ENCODE measurements at places on chromosomes 2 and 18.

- no peak for DNase-seq
Observed at GRCh38 chr2:136075476-136075875, 42.5 kb downstream of the CXCR4 start.

GRCh38 chr2:603869-604268, 73.3 kb downstream of the TMEM18 start:
- DNase-seq, result no peak

GRCh38 chr2:199446996-199447576, 10.7 kb downstream of the SATB2 start:
- DNase-seq, result no peak

GRCh38 chr18:46040033-46040746, 31.9 kb downstream of the PSTPIP2 start:
- DNase-seq, result no peak

DNA sequence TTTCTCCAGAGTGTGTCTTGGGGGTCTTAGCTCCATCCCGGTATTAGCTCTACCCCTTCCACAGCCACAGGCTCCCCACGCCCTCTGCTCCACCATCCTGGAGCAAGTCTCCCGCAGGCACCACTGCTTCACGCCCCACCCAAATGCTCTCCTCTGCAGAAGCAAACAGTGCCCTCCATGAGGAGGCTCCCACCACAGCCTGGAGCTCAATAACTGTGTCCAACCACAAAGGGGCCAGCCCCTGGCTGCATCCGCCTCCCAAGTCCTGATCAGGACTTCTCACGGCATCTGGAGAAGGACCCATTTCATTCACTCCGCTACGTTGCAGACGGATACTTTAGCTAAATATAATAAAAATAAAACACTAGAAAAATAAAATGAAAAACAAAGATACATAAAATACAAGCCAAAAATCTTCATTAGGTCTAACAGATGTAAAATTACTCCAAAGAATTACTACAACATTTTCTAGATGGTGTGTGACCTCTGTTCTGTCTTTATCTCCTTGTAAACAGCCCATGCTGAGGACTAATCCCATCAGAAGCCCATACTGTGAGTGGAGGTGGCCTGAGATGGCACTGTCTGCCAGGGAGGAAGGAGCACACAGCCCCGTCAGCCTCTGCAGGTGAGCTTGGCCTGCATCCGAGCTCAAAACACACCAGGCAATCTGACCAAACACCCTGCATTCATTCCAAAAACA, 210.8 kb upstream of the RAB6C start:
- DNase-seq, result no peak

- DNase-seq, result no peak
Observed at GRCh38 chr2:198545411-198545810, 741.0 kb downstream of the PLCL1 start.

- no peak for DNase-seq
Observed at GRCh38 chr18:41972067-41972925, 17.3 kb downstream of the PIK3C3 start.

- no peak for DNase-seq
Observed at GRCh38 chr18:27378431-27379095, 193.5 kb upstream of the CHST9 start.

DNA sequence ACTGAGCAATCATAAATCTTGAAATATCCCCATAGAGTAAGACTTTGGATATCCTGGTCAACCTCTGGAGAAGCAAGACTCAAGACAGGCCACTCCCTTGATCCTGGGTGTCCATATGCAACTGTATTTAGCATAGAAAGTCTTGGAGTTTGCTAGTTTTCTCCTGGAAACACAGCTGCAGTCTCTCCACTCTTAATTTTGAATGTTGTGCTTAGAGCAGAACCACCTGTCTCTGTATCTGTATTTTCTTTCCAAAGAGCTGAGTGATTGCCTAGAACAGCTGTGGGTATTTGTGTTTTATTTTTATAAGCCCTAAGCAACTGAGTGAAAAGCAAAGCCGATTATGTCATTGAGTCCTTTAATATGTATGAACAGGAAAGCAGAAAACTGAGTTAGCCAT, 64.1 kb upstream of the ADAM23 start:
- DNase-seq, result no peak

GRCh38 chr18:21254576-21254975, 12.5 kb downstream of the GREB1L start:
- DNase-seq, result no peak

DNA sequence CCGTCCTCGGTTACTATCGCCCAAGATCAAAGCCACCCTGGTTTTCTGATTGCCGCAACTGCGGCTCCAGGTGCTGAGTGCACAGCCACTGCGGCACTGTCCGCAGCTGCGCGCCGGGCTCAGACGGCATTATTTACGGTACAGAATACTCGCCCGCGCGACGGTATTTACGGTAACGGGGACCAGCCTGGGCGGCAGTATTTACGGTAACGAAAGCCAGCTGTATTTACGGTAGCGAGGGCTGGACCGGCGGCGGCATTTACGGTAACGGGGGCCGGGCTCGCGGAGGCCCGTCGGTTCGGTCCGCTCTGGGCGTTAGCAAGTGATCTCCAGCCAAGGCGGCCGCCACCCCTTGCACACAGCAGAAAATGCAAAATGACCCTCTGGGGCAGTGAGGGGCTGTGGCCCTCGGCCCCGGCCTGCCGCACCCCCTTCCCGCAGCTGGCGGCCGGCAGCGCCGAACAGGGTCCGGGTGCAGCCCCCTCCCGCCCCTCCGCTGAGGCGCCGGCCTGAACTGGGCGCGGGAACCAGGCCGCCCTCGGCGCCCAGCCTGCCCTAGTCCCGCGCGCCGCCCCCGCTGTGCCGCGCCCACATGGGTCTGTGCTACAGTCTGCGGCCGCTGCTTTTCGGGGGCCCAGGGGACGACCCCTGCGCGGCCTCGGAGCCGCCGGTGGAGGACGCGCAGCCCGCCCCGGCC, at the start of gene GNAL:
GNAL (plus strand) TSS at position 293 of the 697 bp plus-strand sequence; CDS start at position 593, 300 bp downstream.
- peak; percentile 53 for DNase-seq

DNA sequence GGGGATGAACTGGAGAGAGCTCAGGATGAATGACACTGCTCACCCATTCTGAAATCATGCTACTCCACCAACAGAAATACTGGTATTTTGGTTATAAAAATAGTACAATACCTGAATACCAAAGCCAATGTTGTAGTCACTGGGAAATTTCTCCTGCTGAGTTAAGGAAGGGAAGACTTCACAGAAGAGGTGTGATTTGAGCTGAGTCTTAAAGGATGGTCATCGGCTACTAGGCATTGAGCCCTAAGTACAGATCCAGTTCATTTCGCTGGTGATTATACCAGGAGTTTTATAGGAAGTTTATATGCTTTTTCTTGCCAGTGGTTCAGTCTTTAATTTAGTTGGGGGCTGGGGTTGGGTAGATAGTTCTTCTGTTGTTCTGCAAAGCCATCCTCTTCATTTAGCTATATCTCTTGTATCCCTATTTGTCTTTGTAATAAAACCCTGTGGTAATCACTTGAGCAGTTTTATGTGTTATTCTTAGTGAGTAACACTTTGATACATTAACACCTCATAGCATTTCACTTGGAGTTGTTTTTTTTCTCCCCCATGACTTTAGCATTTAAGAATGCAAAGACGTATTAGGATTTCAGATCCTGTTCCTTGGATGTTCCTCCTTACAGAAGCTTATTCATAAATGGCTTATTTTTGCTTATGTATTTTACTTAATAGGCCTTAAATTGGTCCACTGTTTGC, 239.9 kb upstream of the FOSL2 start:
- DNase-seq, result no peak

DNA sequence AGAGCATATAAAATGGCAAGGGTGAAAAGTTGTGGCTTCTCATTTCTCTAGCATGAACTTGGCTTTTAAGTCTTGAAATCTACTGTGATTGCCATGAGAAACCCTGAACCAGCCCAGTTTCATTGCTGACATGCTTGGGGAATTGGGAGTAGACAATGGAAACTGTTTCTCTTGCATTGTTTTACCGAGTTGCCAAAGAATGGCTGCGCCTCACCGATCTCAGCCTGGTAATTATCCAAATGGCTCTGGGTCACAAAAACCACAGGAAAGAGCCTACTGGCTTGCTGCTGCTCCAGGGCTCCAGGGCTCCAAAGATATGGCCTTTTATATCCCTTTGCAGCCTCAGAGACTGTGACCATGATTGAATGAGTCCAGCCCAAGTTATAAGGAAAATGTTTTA, 310.4 kb upstream of the NT5C1B start:
- no peak for DNase-seq

DNA sequence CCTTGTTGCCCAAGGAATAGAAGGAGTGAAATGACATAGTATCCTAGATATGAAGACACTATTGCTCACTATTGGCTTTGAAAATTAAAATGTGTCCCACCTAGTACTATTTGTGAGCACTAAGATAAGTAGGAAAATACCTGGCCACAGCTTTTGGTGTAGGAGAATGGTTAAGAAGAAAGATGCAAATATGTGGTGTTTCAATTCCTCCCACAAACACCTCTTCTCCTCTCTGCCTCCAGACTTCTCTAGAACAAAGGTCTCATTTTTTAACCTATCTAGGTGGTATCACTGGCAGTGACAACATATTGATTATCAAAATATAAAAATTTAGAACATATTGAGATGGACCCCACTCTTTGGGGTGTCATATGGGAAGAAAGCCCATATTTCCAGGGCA, 929.9 kb upstream of the FANCL start:
- DNase-seq, result no peak

GRCh38 chr2:26001743-26002351, 19.6 kb upstream of the KIF3C start:
- no peak for DNase-seq

GRCh38 chr2:137435162-137435561, 529.1 kb upstream of the HNMT start:
- no peak for DNase-seq

- DNase-seq, result peak; percentile 44
Observed at GRCh38 chr18:24014986-24015638, 558 bp downstream of the TTC39C start.

GRCh38 chr2:199718074-199718473, 132.9 kb downstream of the FTCDNL1 start:
- no peak for DNase-seq

- no peak for DNase-seq
Observed at GRCh38 chr2:151716721-151717120, 17.6 kb downstream of the NEB start.

GRCh38 chr2:157692768-157693167, 64.1 kb upstream of the ACVR1C start:
- no peak for DNase-seq

DNA sequence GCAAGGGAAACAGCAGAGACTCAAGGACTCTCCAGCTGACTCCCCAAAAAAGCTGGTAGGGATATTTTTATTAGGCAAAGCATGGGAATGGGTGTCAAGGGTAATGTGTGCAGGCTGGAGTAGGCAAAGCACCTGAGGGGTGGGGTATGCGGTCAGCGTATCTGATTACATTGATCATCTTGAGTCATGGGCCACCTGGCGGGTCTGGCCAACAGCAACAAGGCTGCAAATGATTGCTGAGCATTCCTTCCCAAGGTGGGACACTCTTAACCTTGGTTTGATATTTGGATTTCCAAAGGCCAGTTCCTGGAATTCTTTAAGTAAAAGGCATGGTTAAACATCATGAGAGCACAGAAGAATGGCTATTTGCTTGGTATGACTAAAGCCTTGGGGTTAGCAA, 32.6 kb upstream of the CCBE1 start:
- DNase-seq, result no peak

- DNase-seq, result no peak
Observed at GRCh38 chr18:37440206-37440605, 125.4 kb downstream of the CELF4 start.

DNA sequence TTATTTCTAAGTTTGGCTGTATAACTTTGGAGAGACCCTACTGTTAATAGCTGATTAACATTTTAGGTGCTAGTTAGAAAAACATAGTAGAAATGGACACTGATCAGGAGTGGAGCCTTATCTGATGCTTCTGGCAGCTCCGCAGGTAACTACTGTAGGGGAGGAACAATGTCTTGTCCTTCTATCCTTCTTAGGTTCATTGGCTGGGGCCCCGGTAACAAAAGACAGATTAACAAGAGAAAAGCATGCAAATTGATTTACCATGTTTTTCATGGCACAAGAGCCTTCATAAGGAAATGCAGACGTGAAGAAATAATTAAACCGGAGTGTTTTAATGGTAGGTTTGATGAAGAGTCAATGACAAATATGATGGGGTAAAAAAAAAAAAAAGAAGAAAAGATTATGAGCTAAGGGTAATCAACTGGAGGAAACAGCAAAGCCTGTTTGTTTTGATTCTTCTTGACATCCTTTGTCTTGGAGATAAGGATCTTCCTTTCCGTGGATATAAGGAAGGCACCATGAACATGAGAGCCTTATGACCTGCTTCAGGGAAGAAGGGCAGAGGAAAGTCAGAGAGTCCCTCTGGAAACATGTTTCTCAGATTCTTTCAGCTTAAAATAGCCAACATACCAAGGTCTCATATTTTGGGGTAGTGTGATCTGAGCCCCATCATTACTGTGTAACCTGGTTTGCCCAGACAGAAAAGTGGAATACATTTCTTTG, 62.4 kb upstream of the GCFC2 start:
- no peak for DNase-seq

DNA sequence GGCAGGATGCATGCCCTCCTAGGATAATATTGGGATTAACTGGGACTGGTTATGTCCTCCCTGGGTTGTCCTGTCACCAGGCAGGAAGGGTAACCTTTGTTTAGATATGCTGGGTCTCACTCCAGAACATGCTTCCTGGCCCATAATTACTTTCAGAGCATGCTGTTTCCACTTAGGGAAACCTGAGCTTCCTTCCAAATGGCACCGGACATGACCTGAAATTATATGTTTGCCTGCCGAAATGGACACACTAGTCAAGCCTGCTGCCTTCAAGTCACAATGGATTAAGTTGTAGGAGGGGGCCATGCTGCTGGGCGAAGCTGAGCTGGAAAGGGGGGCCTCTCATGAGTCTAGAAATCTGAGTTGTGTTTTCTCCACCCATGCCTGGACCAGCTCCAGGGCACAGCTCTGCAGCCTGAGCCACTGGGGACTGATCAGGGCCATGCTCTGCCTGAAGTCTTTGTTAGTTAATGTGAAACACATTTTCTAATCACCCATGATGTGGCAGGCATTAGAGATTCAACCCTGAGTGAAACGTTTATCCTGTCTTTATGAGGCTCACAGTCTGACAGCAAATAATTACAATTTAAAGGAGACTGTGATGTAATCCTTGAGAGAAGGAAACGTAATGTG, 273.3 kb downstream of the TNS1 start:
- DNase-seq, result no peak

GRCh38 chr2:130754811-130755210, 529 bp upstream of the AMER3 start:
- no peak for DNase-seq

DNA sequence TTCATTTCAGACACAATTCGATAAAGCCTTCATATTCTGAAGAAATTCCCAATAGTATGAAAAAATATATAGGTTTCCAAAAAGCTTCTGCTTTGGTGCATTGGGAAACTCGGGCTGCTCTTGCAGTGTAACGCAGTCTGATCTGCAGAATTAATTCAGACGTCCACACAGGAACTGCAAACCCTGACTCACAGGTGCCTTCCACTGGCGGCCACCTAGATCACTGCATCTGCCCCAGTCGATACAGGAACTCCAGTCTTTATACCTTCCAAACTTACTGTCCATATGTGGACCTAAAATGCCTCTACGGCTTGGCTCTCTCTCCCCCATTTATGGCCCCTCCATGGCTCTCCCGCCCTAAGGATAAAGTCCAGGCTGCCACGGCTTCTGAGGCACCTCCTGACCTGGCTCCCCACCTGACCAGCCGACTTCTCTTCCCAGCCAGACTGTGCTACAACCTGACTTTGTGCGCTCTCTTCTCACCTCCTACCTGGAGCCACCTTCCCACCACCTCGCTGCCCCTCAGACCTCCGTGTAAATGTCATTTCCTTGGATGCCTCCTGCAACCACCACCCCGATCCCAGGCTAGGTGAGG, 39.7 kb downstream of the L3MBTL4 start:
- no peak for DNase-seq

- no peak for DNase-seq
Observed at GRCh38 chr18:47632970-47633635, 297.4 kb downstream of the SMAD2 start.

Measured in stimulated activated CD8-positive, alpha-beta memory T cell treated with anti-CD3 and anti-CD28 coated beads, Interleukin-2, amount 100 ng/mL, for 48 hours (primary cell).